BE2C (cell line): ENCODE measurements at places on chromosomes 2 and 18.

GRCh38 chr2:189579585-189580186 is 900 bp downstream of the SLC40A1 start:
- no peak for DNase-seq

- DNase-seq: no peak
These were observed 44.5 kb upstream of the FRZB start for GRCh38 chr2:182910965-182911364.

DNA sequence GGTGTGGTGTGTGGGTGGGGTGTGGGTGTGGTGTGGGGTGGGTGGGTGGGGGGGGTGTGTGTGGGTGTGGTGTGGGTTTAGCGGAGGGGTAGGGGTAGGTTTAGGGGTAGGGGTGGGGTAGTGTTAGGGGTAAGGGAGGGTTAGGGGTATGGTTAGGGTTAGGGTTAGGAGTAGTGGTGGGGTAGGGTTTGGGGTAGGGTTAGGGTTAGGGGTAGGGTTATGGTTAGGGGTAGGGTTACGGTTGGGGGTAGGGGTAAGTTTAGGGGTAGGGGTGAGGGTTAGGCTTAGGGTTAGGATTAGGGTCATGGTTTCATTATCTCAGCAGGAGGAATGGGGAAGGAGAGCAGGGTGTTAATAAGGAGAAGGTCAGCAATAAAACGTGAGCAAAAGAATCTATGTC is 11.3 kb upstream of the PARD6G start:
- no peak for DNase-seq

GRCh38 chr2:11416186-11416585 is 49.8 kb downstream of the E2F6 start:
- no peak for DNase-seq

DNA sequence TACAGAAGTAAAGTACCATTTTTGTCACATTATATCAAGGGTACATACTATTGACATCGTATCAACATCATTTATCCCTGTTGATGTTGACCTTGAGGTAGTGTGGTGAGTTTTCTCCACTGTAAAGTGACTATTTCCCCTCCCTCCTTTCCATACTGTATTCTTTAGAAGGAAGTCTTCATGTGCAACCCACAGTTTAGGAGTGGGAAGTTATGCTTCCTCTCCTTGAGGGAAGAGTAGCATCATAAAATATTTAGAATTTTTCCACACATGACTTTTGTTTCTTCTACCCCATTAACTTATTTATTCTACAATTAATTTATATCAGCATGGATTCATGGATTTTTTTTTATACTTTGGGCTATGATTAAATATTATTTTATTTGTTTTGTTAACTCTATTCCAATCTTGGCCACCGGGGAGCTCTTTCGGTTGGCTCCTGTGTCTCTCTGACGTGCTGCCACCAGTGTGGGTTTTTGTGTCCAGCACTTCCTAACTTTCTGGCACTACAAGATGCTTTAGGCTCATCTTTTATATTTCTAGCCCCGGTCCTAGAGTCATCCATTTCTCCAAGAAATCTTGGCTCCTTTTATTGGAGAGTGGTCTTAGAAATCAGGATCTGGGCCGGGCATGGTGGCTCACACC is 19.0 kb downstream of the AQP12B start:
- DNase-seq: no peak

DNA sequence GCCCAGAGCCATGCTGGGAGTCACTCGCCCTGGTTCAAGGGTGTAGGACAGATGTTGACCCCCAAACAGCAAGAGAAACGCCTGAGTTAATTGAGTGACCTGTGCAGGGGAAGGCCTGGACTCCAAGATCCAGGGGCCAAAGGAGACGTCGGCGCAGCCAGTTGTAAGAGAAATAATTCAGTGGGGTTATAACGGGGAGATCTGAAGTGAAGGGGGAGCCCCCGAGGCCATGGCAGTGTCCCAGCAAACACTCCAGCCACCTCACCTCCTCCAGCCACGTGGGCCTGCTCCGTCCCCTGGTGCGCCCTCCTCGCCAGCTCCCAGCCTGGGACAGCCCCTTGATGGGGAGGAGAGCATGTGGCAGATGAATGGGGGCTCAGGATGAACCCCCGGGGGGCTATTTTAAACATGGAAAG is 130.7 kb upstream of the GPC1 start:
- DNase-seq: no peak

GRCh38 chr2:159183346-159183745 is 103.2 kb downstream of the WDSUB1 start:
- no peak for DNase-seq

GRCh38 chr18:10205151-10205550 is 249.3 kb upstream of the APCDD1 start:
- no peak for DNase-seq

DNA sequence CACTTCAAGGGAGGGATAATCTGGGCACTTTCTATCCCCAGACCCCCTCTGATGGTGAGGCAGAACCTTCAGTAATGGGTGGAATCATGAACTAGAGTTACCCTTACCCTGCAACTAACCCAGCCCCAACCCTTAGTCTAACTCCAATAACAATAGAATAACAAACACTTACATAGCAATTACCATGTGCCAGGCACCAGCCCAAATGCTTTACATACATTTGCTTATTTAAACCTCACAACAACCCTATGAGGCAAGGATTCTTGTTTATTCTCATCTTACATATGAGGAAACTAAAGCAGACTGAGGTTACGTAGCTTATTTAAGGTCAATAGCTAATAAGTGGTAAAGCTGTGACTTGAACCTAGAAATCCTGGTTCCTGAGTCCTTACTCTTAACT is 132.8 kb downstream of the CYP26B1 start:
- DNase-seq: no peak

GRCh38 chr2:18824325-18824790 is 235.0 kb upstream of the NT5C1B start:
- no peak for DNase-seq

DNA sequence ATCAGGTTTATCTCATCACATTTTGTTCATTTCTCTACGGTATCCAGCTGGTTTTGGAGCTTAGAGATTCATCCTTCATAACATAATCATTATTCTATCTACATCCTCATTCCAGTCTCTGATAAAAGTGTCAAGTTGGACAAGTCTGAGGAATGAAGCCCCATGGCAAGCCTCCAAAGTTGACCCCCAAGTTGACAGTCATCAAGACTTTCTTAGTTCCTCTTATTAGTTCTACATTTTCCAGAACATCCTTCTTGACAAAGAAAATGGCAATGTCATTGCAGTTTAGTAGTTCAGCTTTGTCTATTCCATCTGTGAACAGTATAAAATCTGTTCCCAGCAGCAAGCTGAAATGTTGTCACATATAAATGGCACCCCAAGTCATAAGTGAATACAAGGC is 4.5 kb upstream of the TMSB10 start:
- DNase-seq: no peak

DNA sequence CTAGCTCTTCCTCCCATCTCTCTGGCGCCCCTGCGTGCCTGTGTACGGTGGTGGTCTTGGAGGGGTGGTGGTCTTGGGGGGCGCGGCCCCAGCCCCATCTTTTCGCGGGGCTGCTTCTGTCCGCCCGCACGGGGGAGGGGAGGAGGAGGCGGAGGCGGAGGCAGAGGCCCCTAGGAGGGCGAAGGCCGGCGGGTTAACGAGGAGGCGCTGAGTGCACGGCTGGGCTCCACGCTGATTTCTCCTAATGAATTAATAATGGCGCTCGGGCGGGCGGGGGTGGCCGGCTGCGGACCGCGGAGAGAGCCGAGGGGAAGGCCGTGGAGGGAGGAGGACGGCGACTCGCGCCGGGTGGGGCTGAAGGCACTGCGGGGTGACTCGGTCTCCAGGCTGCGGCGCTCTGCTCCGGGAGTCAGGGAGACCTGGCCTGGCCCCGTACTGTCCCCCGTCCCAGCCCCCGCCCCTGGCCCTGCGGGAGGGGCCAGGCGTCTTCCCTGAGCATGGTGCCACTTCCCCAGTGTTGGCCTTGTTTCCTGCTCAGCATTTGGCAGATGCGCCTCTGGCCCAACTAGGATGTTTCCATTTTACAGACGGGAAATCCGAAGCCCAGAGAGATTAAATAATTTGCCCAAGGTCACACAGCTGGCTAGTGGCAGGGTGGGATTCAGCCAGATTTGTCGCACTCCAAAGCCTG is 6.0 kb downstream of the GAREM2 start:
- peak; percentile 63 for DNase-seq

DNA sequence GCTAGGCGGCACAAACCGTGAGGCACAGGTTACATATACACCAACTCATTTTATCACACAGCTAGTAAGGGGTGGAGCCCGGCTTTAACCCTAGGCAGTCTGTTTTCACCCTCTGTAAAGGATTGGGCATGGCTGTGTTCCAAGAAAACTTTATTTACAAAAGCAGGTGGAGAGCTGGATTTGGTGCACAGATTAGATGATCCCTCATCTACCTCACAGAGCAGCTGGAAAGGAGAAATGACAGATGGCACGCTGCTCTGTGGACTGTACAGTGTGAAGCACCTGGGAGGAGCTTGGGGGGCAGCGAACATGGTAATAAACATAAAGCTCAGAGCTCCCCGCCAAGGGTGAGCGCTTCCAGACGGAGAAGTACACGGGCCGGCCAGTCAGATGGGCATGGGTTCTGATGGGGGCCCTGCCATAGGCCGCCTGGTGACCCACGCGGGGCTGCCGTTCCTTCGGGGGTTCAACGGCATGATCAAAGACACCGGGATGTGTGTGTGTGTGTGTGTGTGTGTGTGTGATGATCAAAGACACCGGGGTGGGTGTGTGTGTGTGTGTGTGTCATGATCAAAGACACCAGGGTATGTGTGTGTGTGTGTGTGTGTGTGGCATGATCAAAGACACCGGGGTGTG is 862 bp upstream of the TMEM177 start:
- DNase-seq: peak; percentile 24

DNA sequence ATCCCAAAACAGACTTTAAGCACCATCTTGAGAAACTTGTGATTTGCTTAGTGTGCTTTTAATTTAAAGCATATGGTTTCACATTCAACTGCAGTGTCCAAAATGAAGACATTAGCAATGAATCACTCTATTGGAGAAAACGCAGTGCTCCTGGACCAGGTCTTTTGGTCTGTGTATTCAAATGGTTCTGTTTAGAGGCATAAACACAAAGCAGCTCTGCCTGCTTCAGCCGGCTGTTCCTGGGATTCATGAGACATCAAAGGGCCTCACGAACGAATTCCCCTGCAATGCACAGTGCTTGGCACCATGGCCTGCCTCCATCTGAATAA is 117.1 kb upstream of the SP5 start:
- no peak for DNase-seq

DNA sequence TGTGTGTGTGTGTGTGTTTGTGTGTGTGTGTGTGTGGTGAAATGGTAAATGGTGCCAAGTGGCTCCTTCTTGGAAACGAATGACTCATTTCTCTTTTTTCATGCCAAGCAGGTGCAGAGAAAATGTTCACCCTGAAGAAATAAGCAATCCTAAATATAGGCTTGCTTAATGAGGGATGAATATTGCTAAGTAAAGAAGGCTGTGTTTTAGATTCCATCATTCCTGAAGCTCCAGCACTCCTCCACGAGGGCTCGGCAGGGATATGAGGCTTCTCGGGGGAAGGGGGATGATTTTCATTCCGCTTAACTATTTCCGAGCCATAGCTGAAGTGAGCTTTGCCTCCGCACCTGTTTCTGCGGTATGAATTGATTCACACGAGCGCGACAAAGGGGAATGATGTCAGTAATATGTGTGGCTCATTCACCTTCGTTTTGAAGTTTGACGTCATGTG is 72.9 kb downstream of the TSN start:
- no peak for DNase-seq

DNA sequence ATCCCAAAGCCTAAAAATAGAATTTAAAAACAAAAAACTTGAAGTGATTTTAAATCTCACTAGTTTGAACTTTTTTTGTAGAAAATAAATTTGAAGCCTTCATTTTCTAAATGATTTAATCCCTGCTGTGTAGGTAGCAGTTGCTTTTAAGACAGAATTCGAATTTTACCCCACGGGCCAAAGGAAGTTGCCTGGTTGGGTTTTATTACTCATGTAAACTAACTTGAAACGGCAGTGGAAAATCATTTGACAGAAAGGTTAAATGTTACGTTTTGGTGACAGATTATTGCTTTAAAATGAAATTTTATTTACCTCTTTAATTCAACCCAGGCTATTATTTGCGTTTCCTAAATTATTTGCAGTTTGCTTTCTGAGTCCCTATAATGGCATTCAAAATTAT is 2.0 kb downstream of the MAPRE2 start:
- DNase-seq: no peak

GRCh38 chr2:127080226-127080937 is 26.6 kb downstream of the BIN1 start:
- no peak for DNase-seq

GRCh38 chr2:51995293-51995692 is 963.4 kb upstream of the NRXN1 start:
- no peak for DNase-seq

DNA sequence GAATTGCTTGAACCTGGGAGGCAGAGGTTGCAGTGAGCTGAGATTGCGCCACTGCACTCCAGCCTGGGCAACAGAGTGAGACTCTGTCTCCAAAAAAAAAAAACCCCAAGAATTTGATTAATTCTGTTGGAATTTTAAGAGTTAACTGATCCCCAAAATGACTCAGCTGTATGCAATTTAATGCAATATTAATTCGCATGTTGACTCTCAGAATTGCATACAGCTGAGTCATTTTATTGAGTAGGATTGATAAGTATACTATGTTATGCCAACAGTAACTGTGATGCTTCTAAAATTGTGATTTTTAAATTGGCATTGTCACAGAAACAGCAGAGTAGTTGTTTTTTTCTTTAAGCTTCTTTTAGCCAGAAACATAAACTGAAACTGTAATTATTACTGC is 19.6 kb downstream of the MSH2 start:
- no peak for DNase-seq

DNA sequence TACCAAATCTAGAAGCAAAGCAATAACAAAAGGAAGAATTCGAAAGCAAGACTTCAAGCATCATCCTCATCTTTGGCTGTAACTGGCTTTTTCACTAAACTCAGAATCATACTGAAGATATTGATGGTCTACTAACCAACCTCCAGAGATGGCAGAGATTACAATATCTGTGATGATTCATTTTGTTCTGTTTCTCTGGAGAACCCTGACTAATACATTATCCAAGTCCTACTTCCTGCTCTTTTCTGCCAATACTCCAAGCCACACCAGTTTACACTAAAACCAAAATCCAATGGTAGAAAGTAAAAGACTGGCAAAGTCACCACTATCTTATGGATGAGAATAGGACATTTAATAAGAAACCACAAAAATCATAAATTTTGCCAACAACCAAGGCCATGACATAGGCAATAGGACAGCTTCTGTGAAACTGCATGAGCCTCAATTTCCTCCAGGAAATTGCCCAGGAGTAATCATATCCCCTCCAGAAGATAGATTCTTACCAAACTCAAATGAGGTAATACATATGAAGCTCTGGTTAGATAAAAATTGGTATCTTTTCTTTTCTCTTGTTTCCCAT is 159.8 kb downstream of the METTL4 start:
- DNase-seq: no peak

DNA sequence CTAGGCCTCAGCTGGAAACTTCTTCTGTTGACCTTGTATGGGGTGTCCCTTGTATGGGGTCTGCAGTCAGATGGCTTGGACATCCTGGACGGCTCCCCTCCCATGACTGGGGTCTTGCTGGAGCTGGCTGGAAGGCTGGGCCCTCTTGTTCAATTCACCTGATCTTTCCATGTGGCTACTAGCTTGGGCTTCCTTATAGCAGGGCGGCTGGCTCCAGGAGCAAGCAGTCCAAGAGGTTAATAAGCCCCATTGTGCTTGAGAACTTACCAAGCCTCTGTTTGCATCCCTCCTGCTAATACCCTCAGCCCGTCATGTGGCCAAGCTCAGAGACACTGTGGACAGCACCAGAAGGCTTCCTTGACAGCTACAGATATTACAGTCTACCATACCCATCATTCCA is 111.6 kb upstream of the NPAS2 start:
- no peak for DNase-seq

- DNase-seq: no peak
These were observed 25.6 kb upstream of the PRLH start for GRCh38 chr2:237540823-237541222.
